Epithelial cell of alveolus of lung (primary cell): ENCODE measurements at places on chromosomes 7 and 10. TPM values are rescaled to one million over a fixed set of nuclear protein-coding genes. Genes with fewer than 3 reads are reported as not detected.

Gene ZEB1
- total RNA-seq = 49.8 and 50.3 TPM in 2 replicates

Gene A1CF
- total RNA-seq = not detected in 2 replicates

Gene BBIP1
- total RNA-seq = 20.7 and 38.2 TPM in 2 replicates

Gene ICA1
- 1.5 and 3.1 TPM in 2 replicates for total RNA-seq

Gene SFRP5
- 0.32 TPM in 1 of 2 replicates, not detected in the other for total RNA-seq

Gene TTYH3
- total RNA-seq = 62.3 and 92.6 TPM in 2 replicates

Gene FZD1
- 19.1 and 35.7 TPM in 2 replicates for total RNA-seq

Gene STRA8
- not detected in 2 replicates for total RNA-seq

Gene FXYD4
- not detected in 2 replicates for total RNA-seq

Gene GPR15LG
- total RNA-seq = not detected in 2 replicates

Gene TYW1B
- total RNA-seq = 1.4 and 2.7 TPM in 2 replicates

Gene MMRN2
- 1.3 and 6.9 TPM in 2 replicates for total RNA-seq

Gene NPC1L1
- 0.24 TPM in 1 of 2 replicates, not detected in the other for total RNA-seq

Gene SPDYE1
- total RNA-seq = not detected in 2 replicates

Gene TMEM139
- total RNA-seq = 0.39 TPM in 1 of 2 replicates, not detected in the other

Gene SMO
- total RNA-seq = 15.9 and 32.0 TPM in 2 replicates

Gene ZPBP
- total RNA-seq = not detected in 2 replicates

Gene PDGFA
- 1.5 and 23.4 TPM in 2 replicates for total RNA-seq

Gene MMP21
- total RNA-seq = 0.08 TPM in 1 of 2 replicates, not detected in the other

Gene RSU1
- 35.7 and 88.3 TPM in 2 replicates for total RNA-seq

Gene KCP
- not detected in 2 replicates for total RNA-seq

Gene ADIRF
- 2.7 and 24.5 TPM in 2 replicates for total RNA-seq

Gene PHYHIPL
- total RNA-seq = not detected in 2 replicates

Gene WBP1L
- 60.0 and 81.8 TPM in 2 replicates for total RNA-seq

Gene TMEM26
- 1.9 and 7.3 TPM in 2 replicates for total RNA-seq
